ENCODE measurements at places on chromosomes 12 and 14. TPM values are rescaled to one million over a fixed set of nuclear protein-coding genes. Genes with fewer than 3 reads are reported as not detected.
A peak's percentile ranks its signal among the peaks of the same experiment; 100 is the strongest.

- no peak overlapping the region for H3K4me3 ChIP-seq
- DNase-seq: no peak
- no peaks in the 10 kb centered on the region for H3K4me1 ChIP-seq
- no peaks in the 10 kb centered on the region for H3K27me3 ChIP-seq
Observed at GRCh38 chr12:18719922-18720510, 17.8 kb downstream of the PLCZ1 start.

GRCh38 chr14:74938531-74939495 is 15.8 kb upstream of the RPS6KL1 start:
- no peak overlapping the region for H3K27ac ChIP-seq
- H3K4me3 ChIP-seq: no peak overlapping the region
- no peaks in the 10 kb centered on the region for H3K36me3 ChIP-seq
- peaks cover 28% of the 10 kb centered on the region for H3K4me1 ChIP-seq
- no peaks in the 10 kb centered on the region for H3K27me3 ChIP-seq

The AQP2 gene
- total RNA-seq: not detected

DNA sequence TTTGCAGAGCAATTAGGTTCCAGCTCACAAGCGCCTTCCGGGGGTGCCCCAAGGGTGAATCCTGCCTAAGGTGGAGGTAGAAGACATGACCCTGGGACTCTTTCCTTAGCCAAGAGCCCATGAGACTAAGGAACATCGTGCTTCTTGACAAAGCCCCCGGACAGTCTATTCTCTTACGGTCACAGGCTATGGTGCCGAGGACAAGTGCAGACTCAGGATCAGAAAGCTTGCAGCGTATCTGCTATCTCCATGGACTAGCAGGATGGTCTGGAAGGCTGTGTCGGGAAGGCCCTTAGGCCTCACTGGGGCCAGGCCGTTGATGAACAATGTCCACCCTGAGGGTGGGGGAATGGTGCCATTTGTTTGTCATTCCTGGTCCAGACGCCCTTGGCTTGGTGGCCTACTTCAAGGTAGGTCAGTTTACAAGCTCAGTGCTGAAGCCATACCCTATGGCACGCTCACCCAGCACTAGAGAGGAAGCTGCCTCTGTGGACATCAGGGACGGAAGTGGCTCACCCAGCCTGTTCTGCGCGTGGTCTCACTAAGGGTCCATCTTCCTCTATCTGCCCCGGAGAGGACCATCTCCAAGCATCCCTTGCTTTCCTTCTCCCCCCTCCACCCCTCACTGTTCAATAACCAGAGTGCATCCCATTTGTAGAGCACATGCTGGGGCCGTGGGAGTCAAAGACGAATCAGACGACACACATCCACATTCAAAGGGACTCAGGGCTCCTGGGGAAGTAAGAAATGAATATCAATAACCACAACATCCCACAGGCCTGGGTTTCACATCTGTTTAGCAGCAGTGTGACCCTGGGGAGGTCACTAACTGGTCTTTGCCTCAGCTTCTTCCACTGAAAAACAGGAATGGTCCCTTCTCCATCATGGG is 45.0 kb upstream of the IQSEC3 start:
- H3K4me1 ChIP-seq: peaks cover 17% of the 10 kb centered on the region
- H3K27ac ChIP-seq: no peak overlapping the region
- H3K27me3 ChIP-seq: no peaks in the 10 kb centered on the region
- H3K4me3 ChIP-seq: no peak overlapping the region
- DNase-seq: no peak

The CABP1 gene
- not detected for total RNA-seq

The C12orf76 gene
- 14.8 TPM for total RNA-seq

- H3K27ac ChIP-seq: peak overlapping the region; percentile 86
- H3K4me1 ChIP-seq: peaks cover 69% of the 10 kb centered on the region
- DNase-seq: peak; percentile 65
- no peaks in the 10 kb centered on the region for H3K27me3 ChIP-seq
Observed at GRCh38 chr12:53198486-53199110, 8.5 kb downstream of the ITGB7 start.

The MSI1 gene
- total RNA-seq: 0.07 TPM

GRCh38 chr12:64682572-64683277 is 72.4 kb downstream of the RASSF3 start:
- no peak for DNase-seq
- no peak overlapping the region for H3K4me3 ChIP-seq
- peak overlapping the region; percentile 76 for H3K27ac ChIP-seq
- H3K27me3 ChIP-seq: no peaks in the 10 kb centered on the region

The ARHGEF40 gene
- total RNA-seq: 0.09 TPM

The FOXG1 gene
- total RNA-seq: not detected

DNA sequence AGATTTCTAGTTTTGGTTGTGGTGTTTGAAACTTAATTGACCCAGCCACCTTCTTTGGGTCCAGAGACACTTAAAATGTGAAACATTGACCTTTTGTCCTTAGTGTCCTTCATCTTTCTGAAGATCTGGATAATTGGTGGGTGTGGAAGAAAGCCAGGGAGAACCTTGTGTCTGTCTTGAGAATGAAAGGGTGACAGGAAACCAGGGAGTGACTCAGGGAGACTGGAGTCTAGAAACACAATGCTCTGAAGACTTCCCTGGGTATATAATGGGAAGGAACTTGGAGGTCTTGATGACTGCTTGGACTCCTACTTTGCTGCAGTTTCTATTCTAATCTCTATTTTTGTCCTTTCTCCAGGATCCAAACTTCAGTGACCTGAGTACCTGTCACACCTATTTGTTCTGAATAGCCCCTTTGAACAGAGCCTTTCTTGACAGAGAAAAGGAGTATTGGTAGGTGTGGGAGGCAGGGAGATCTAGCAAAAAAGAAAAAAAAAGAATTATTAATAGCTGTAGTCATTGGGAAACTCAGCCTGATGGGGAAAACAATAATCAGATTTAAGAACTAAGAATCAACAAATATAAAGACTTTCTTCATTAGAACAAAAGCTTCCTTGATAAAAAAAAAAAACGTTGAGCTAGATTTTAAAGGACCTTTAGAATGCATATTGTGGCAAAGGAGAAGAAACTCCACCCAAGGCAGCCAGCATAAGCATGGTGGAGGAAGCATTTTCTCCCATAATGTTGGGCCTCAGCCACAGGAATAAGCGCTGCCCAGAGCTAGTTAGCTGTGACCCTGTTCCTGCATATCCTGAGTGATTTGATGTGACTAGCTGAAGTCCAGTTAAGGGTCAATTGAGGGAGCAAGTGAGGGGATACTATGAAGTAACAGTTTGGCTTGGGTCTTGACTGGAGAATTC is 77.9 kb upstream of the HOXC13 start:
- no peak overlapping the region for H3K27ac ChIP-seq
- H3K4me3 ChIP-seq: no peak overlapping the region
- DNase-seq: no peak
- no peaks in the 10 kb centered on the region for H3K4me1 ChIP-seq

GRCh38 chr12:71169286-71169685 is 11.5 kb upstream of the TSPAN8 start:
- no peaks in the 10 kb centered on the region for H3K36me3 ChIP-seq
- DNase-seq: no peak
- no peaks in the 10 kb centered on the region for H3K4me1 ChIP-seq
- no peak overlapping the region for H3K27ac ChIP-seq
- H3K4me3 ChIP-seq: no peak overlapping the region

DNA sequence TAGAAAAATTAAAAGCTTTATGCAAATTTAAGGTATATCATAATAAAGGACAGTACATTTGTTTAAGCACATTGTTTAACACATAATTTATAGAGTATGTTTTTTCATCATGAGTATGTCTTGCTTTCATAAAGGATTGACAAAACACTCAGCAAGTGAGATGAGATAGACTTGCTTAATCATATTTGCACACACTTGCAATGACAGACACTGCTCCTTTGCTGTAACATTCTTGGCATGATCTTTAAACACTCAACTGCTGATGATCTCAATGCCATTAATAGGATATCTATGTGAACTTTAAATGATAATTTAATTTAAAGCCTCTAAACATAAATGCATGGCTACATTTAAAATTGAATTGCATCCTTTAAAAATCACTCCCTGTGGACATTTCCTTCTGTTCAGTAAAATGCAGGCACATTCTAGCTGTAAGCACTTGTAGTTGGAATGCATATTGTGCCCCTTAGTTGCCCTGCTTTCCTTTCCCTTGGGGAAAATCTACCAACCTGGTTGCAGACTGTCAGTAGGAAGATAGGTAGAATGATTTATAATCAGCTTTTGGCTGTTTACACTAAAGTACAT is 979.0 kb downstream of the TMTC2 start:
- no peak for DNase-seq
- H3K27me3 ChIP-seq: no peaks in the 10 kb centered on the region
- H3K27ac ChIP-seq: no peak overlapping the region
- H3K36me3 ChIP-seq: no peaks in the 10 kb centered on the region
- no peak overlapping the region for H3K4me3 ChIP-seq

DNA sequence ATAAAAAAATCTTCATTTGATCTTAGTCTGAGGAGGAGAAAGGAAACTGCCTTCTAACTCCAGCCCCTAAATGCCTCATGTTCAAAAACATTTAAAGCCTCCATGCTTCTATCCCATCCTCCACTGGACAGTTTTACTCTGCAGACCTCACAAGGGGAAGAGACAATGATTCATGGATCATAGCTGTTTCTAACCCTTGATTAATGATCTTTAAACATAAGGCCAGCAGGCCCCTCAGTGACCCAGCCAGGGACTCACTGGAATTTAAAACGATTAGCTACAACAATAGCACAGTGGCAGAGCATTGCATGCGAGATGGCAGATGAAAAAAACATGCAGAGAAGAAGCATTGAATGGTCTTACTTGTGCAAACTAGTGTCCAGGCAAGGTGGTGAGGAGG is 6.0 kb downstream of the DCTN2 start:
- peaks cover 22% of the 10 kb centered on the region for H3K4me1 ChIP-seq
- no peak overlapping the region for H3K27ac ChIP-seq
- H3K27me3 ChIP-seq: no peaks in the 10 kb centered on the region
- H3K4me3 ChIP-seq: no peak overlapping the region
- peaks cover 16% of the 10 kb centered on the region for H3K36me3 ChIP-seq

GRCh38 chr14:70152704-70153103 is 36.0 kb downstream of the SLC8A3 start:
- H3K4me3 ChIP-seq: no peak overlapping the region
- no peaks in the 10 kb centered on the region for H3K36me3 ChIP-seq
- DNase-seq: no peak
- H3K27me3 ChIP-seq: peaks cover 17% of the 10 kb centered on the region

GRCh38 chr12:32501835-32502333 is 102.5 kb downstream of the FGD4 start:
- H3K4me3 ChIP-seq: no peak overlapping the region
- no peak overlapping the region for H3K27ac ChIP-seq
- DNase-seq: no peak
- H3K36me3 ChIP-seq: no peaks in the 10 kb centered on the region
- peaks cover 2% of the 10 kb centered on the region for H3K4me1 ChIP-seq
- no peaks in the 10 kb centered on the region for H3K27me3 ChIP-seq

GRCh38 chr12:31203261-31203660 is 122.7 kb downstream of the SINHCAF start:
- DNase-seq: no peak
- H3K27ac ChIP-seq: no peak overlapping the region
- H3K36me3 ChIP-seq: no peaks in the 10 kb centered on the region
- no peak overlapping the region for H3K4me3 ChIP-seq
- peaks cover 8% of the 10 kb centered on the region for H3K4me1 ChIP-seq
- H3K27me3 ChIP-seq: peaks cover 29% of the 10 kb centered on the region

The RHOJ gene
- total RNA-seq: not detected

DNA sequence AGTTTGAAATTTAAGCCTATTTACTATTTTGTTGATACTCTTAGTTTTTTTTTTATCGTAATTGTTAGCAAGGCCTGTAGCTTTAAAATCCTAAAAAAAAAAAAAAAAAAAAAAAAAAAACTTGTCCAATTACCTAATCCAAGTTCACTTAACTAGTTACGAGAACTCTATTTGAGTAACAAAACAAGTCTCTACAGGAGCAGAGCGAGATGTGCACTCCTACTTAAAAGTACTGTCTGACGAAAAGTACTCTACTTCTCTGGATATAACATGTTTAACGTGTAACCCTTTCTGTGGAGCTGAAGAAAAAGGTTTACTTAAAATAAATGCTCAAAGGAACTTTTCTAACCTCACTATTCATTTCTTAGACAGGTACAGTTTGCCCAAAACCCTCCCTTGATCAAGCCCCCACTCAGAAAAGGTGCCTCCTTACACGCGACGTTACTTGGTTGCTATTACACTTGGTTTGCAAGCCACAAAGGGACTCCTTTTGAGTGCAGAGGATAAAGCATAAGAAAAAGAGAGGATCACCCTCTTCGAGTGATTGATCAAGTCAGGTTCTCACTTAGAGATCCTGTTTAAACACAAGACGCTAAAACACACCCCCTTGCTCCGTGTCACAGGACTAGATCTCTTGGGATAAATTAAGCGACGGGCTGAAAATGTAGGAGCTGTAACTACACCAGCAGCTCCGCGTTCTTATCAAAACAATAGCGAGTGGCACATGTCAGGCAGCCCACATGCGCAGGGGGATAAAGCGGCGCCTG is 2.2 kb downstream of the BAZ1A start:
- H3K36me3 ChIP-seq: peaks cover 31% of the 10 kb centered on the region
- H3K27me3 ChIP-seq: no peaks in the 10 kb centered on the region
- no peak for DNase-seq

The NKX2-1 gene
- not detected for total RNA-seq

DNA sequence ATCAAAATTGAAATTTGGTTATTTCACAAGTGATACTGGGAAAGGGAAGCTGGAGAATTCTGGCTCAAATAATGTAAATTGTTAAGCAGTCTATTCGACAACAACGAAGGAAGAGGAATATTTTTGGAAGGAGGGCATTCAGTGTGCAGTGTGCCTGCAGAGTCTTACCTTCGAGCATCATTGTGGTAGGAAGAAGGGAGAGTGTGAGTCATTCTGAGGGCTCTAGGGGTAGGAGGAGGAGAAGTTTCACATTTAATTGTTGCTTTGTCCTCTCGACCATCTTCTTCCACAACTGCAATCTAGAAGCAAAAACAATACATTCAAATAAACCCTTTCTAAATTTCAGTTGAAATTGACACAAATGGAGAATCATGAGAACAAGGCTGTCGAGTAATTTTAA is 263.0 kb downstream of the ACSS3 start:
- no peak for DNase-seq
- no peaks in the 10 kb centered on the region for H3K4me1 ChIP-seq
- H3K4me3 ChIP-seq: no peak overlapping the region
- no peak overlapping the region for H3K27ac ChIP-seq
- no peaks in the 10 kb centered on the region for H3K27me3 ChIP-seq

- peaks cover 2% of the 10 kb centered on the region for H3K4me1 ChIP-seq
- H3K27me3 ChIP-seq: peaks cover 10% of the 10 kb centered on the region
- H3K36me3 ChIP-seq: no peaks in the 10 kb centered on the region
- no peak for DNase-seq
Observed at GRCh38 chr14:36001936-36002335, 174.6 kb downstream of the PTCSC3 start.

- no peak for DNase-seq
- peaks cover 31% of the 10 kb centered on the region for H3K4me1 ChIP-seq
- H3K36me3 ChIP-seq: peaks cover 14% of the 10 kb centered on the region
- H3K4me3 ChIP-seq: no peak overlapping the region
- H3K27ac ChIP-seq: no peak overlapping the region
Observed at GRCh38 chr14:70515811-70516210, 19.0 kb downstream of the ADAM20 start.

All from activated CD8-positive, alpha-beta memory T cell treated with anti-CD3 and anti-CD28 coated beads, Interleukin-2, amount 10 ng/mL, durations not matched to agents 7 days and 5 days (primary cell).